ENCODE measurements at places on chromosomes 4 and X.

GRCh38 chr4:10186228-10187214, 69.9 kb upstream of the WDR1 start:
- no peak for DNase-seq

GRCh38 chr4:74522251-74522991, 77.5 kb downstream of the AREG start:
- no peak for DNase-seq

DNA sequence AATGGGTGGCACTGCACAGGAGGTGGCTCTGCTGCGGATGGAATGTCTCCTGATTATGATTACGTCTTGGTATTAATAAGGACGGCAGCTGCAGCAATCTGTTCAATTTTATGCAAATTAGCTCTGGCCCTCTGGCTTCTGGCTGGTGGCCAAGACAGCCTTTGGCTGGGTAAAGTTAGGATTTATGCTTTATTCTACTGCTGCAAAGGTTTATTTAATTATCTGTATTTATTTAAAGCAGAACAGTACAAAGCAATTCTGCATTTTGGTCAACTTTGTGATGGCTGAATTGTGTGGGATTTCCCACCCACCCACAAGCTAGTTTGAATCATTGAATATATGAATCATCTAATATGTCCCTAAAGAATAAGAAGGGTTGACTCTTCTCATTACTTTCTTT, 745.6 kb upstream of the FAM241A start:
- DNase-seq: no peak

- no peak for DNase-seq
Measured at GRCh38 chrX:154739952-154740465, 10.9 kb downstream of the GAB3 start.

- no peak for DNase-seq
Measured at GRCh38 chr4:71396382-71396781, 57.6 kb downstream of the SLC4A4 start.

- no peak for DNase-seq
Measured at GRCh38 chr4:66974665-66975064, 570.6 kb downstream of the CENPC start.

DNA sequence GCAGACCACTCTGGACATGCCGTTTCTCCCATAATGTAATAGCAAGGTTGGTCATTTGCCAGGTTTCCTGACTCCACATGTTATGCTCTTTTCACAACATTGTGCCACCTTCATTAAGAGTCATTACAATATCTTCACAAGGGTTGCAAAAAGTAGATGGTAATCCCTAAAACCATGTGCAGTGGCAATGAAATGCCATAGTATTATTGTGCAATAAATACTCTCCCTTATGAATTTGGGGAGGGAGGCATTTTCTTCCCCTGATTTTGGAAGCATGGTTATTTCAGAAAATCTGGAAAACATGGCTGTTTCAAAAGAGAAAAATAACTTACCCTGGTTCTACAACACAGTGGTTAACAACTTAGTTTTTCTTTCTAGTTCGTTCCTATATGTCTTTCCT, 75.1 kb downstream of the BLTP1 start:
- no peak for DNase-seq

GRCh38 chrX:135484641-135485289, 35.7 kb upstream of the INTS6L start:
- DNase-seq: no peak

GRCh38 chr4:17535906-17536305, 20.9 kb downstream of the CLRN2 start:
- no peak for DNase-seq

- DNase-seq: no peak
Measured at GRCh38 chr4:163566257-163566796, 71.8 kb downstream of the TMA16 start.

DNA sequence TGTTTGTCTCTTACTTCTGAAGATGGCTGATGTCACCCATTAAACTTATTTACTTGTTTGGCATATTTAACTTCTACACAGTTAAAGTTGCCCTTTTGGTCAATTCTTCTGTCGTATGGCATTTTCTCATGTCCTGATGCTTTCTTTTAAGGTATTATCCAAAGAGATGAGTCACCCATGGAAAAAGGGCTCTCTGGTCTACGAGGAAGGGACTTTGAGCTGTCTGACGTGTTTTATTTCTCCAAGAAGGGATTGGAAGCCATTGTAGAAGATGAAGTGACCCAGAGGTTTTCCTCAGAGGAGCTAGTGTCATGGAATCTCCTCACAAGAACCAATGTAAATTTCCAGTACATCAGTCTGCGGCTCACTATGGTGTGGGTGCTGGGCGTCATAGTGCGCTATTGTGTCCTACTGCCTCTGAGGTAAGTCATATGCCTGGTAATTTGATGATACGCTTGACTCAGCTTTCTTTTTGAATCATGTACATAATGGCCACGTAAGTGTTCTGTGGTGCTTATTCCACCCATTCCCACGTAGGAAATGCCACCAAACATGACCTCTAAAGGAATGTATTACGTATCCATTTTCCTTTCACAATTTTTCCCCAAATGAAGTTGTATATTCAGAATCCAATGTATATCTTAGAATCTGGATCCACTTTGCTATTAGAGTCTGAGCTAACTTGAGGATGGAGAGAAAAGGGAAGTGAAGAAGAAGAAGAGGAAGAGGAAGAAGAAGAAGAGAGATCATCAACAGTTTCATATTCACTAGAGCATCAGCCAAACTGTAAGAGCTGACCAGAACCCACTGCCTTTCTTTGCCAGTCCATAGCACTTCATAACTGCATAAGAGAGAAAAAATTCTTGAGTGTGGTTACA, 45.7 kb downstream of the GPAT3 start:
- no peak for DNase-seq

- no peak for DNase-seq
Measured at GRCh38 chr4:158621729-158622128, 50.0 kb downstream of the C4orf46 start.
